Retina (tissue), 1 donor: ENCODE measurements at places on chromosomes 3 and 15.

DNA sequence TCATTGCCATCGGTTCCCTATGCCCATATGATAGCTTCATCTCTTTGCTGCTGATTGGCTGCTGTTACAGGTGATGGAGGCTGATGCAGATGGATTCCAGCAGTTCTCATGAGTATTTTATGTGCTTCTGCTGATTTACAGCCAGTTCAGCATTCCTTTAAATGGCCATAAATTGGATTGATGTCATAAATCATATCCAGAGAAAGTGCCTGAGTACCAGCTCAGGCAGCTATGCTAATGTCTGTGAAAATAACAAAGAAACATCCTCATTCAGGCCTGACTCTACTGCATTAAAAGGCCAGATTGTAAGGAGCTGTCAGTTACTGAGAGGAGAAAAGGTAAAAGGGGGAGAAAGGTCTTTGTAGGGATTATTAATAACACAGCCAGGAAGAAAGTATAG, 756.8 kb downstream of the IGSF11 start:
- no peak for DNase-seq

DNA sequence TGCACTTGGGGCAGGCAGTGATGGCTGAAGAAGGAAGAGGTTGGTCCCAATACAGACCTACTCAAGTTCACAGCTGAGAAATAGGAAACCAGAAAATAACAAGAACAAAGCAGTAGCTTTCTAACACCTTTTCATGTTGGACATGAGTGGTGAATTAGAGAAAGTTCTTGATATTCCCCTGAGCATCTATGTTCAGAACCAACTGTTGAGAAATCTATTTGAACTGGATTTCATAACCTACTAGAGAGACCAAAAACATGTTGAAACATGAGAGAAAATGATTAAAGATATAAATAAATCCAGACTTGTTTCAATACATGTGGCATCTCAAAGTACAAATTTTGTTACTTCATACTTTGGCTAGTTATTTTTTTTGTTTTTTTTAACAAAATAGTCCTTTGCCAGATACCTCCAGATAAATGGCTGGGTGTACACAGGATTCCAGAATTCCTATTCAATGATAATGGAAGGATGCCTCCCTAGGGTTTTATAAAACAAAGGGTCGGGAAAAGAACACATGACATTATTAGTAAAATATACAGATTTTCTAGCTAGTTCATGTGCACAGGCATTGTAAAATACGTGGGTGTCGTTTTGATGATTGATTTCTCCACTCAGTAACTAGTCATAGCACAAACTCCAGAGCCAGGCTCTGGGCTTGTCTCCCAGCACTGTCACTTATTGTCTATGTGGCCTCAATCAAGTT, 34.4 kb upstream of the TNFSF10 start:
- DNase-seq = no peak

DNA sequence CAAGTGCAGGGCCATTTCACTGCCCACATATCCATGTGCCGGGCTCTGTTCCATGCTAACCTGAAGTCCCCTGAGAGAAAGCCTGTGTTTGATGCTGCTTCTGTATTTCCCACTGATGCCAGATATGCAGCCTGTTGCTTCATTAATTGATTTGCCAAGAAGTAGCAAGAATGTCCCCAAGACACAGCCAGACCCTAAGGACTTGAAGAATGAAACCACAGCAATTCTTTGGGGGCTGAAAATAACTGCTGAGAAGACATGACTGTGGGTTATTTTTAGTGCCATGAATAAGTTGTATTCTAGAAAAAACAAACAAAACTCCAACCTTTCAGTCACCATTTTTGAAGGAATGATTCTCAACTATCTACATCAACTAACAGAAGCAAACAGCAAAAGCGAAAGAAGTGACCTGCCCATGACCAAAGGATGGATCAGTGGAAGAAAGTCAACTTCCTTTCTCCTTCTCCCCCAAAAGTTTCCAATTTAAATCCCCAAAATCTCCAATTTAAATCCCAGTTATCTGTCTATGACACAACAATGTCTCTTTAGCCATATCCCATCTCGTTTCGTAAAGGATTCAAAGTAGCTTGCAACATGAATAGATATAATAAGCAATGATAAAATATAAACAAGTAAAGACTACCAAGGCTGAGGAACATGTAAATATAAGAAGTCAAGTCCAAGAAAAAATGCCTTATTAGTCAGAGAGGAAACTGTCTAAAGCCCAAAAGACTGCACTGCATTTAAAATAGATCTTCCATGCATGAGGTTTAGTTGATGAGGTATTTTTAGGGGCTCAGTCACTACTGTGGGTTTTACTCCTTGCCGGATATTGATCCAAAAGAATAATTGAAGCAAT, 226.8 kb downstream of the DTWD1 start:
- no peak for DNase-seq

GRCh38 chr3:72482589-72483321, 365.5 kb downstream of the SHQ1 start:
- DNase-seq = no peak

DNA sequence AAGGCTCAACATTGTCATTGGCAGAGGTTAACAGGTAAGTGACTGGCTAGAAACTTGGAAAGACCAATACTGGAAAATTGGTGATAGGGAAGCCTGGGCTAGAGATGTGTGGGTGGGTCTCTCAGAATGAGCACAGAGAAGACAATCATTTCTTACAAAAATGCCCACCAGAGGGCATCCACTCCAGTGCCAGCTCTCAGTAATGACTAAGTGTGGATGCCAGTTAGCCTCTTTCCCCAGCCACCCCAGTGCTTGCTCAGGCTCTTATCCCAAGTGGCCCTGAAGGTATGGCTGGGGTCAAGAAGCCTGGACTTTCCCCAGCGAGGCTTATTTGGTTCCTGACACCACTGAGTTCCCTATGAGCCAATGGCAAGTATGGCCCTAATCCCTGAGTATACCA, 115.9 kb upstream of the ST8SIA2 start:
- peak; percentile 53 for DNase-seq

DNA sequence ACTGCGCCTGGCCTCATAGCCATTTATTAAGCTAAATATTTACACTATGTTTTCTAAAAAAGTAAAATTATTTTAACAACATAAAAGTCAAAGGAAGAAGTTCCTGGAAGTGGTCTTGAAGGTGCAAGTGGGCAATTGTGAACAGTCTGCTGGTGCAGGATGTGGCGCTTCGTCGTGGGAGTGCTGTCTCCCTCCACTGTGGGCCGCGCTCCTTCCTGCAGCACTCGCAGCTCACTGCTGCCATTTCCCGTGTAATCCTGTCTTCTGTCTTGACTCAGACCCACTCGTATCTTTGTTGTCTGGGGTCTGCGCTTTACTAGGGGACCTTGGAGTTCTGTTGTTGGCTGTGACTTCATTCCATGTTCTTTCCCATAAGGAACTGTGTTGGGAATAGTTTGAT, 56.3 kb downstream of the APBA2 start:
- DNase-seq = no peak

- DNase-seq = peak; percentile 74
Observed at GRCh38 chr3:32384938-32385337, 6.7 kb upstream of the CMTM7 start.

- no peak for DNase-seq
Observed at GRCh38 chr3:114034787-114035545, 21.4 kb downstream of the CCDC191 start.

GRCh38 chr3:109098079-109098644, 19.8 kb downstream of the MORC1 start:
- DNase-seq = no peak

- no peak for DNase-seq
Observed at GRCh38 chr3:78604341-78604740, 1163.5 kb downstream of the ROBO1 start.

- no peak for DNase-seq
Observed at GRCh38 chr3:151400341-151400740, 15.8 kb upstream of the P2RY12 start.

DNA sequence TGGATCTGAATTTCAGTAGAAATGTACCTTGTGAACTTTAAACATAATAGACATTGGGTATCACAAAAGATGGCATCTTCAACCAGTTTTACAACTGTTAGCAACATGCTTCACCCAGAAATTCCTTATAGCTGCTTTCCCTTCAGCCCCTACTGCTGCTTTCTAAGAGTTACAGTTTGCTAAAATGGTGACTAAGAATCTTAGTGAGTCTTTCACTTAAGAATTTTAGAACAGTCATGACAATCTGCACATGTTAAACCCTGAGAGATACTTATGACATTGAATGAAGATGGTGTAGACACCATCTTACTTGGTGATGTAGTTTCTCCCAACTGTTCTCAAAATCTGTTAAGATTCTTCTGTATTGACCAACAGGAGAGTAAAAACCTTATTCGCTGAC, 129.7 kb upstream of the UBE2E1 start:
- no peak for DNase-seq

GRCh38 chr15:73681856-73682599, 2.2 kb upstream of the CD276 start:
- DNase-seq = no peak

DNA sequence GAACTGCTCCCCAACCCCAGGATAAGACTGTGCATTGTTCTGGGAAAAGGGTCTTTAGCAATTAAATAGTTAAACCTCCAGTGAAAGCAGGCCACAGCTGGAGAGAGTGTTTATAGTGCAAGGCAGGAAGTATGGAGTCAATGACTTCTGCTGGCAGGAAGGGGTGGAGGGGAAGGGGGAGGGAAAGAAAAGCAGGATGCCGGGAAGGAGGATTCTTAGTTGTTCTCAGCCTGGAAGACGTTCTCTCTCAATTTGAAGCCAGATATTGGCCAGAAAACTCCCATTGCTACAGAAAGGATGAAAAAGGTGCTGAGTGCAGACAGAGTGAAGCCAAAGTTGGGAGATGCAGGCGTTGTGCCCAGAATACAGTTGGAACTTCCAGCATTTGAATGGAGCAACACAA, 35.7 kb upstream of the ACTL6A start:
- peak; percentile 55 for DNase-seq

GRCh38 chr3:131050001-131050400, 23.3 kb downstream of the NEK11 start:
- DNase-seq = peak; percentile 51
